ENCODE measurements at places on chromosomes 1 and 21.

GRCh38 chr1:60913039-60913438 lies 169.3 kb upstream of the NFIA start:
- DNase-seq = no peak

- DNase-seq = no peak
Observed at GRCh38 chr1:119902775-119903442, 6.6 kb upstream of the ADAM30 start.

DNA sequence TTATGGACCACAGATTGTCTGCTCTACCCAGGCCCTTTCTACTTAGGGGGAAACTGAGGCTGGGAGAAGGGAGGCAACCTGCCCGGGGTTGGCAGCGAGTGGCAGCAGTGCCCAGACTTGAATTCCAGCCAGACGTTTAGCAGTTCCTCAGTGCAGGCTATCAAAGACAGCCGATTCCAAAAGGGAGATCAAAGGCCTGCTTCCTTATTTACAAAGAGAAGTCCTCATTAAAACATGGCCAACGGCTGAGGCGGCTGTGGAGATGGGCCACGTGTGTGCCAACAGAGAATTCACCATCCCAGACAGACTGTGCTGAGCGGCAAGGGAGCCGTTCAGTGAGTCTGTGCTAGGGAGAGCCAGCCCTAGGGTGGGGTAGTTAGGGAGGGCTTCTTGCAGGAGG lies 27.7 kb downstream of the C1QB start:
- no peak for DNase-seq

GRCh38 chr1:2821966-2822620 lies 20.6 kb upstream of the TTC34 start:
- DNase-seq = peak; percentile 63

DNA sequence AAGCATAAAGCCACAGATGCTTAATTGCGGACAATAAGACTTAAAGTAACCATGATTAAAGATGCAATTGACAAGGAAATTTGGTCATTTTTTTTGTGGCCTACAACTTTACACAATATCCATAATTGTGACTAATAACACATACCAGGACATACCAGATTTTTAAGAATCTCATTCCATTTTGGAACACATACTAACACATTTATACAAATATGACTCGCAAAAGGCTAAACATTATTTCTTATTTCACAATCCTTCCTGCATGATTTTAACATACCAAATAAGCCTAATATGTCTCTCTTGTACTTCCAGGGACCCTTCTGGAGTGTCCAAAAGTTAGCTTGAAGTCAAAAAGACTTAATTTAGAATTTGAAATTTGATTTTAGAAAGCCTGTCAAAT lies 48.8 kb downstream of the DR1 start:
- DNase-seq = no peak

GRCh38 chr1:145878724-145879123 lies 6.9 kb downstream of the ANKRD35 start:
- no peak for DNase-seq

DNA sequence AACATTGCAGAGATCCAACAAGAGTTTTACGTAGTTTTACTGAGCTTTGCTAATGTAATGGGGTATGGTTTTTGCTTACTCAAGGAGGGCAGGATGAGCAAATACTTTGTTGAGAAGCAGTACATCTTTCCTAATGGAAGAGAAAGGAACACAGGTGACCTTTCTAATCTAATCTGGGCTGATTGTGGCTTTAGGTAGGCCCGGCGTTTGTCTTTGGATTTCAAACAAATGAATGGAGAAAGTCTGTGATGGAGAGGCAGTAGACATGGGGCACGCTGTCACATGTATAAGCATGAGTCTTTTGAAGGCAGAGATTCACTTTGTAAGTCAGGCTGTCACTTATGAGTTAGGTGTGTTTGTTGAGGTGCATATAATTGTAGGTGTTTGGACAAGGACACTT lies 1.7 kb downstream of the PLEKHM2 start:
- no peak for DNase-seq

GRCh38 chr21:45972716-45973474 lies 8.7 kb upstream of the COL6A1 start:
- DNase-seq = peak; percentile 76

DNA sequence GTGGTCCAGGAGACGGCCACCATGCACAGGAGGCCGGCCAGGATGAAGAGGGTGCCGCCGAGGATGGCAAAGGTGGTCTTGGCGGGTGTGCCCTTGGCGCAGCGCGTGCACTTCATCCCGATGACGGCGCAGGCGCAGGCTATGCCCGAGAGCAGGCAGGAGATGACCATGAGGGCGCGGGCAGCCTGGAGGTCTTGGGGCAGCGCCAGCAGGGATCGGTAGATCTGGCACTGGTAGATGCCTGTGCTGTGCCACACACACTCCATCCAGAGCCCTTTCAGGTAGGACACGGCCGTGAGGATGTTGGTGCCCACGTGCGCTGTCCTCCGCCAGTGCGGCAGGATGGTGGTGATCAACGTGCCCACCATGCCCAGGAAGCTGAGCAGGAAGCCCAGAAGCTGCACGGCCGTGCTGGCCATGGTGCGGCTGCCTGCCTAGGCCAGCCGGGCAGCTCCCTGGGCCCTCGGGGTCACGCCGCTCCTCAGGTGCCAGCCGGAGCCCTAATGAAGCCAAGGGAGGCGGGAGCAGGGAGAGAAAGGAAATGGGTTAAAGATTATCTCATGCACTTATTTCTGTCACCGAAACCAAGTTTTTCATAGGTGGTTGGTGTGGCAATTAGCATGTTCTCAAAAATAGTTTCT lies 18.5 kb downstream of the CLDN14 start:
- DNase-seq = no peak

DNA sequence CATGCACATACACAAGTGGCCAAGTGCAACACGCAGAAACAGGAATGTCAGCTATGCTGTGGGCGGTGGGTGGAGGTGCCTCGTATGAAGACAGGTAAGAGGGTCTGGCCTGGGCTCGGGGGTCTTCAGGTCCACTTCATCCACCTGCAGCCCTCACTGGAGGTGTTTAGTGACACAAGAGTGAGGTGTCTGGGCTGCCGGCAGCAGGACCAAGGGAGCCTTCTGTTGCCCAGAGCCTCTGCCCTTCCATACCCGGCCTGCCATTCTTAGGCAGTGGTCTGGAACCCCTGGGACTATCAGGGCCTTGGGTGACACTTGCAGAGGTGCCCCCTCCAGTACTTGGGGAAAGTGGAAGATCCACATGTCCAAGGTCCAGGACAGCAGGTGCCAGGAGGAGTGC lies 21.7 kb upstream of the ACTRT2 start:
- DNase-seq = no peak

DNA sequence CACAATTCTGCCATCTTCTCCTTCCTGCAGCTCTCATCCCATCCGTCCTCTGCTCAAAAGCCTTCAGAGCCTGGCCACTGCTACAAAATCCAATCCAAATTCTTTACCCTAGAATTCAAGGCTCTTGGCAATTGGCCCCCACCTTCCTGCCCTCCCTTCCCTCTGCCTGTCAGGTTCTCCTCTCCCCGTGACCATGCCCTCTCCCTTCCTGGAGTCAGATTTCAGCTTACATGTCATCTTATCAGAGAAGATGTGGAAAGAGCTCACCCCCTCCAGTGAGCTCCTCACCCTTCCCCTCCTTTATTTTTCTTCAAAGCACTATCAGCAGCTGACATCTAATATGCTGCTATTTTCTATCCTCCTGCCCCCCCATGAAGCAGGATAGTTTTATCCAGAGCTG lies 86.9 kb downstream of the GRIK3 start:
- DNase-seq = no peak

DNA sequence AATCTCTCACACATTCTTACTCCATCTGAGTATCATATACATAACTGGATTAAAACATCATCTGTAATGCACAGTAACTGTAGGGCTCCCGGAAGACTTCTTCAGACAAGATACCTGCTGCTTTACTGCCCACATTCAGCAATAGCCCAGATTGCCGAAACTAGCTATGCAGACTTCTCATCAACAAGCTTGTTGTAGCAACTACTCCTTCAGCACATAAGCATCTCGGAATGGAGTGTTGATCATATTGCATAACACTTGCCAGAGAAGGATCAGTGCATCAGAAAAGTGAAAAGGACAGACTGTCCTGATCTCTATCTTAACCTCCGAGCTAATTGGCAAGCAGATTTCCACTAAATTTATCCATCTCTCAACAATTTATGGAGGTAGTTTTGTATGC lies 354.6 kb upstream of the C1orf87 start:
- no peak for DNase-seq

GRCh38 chr1:198096390-198096789 lies 60.4 kb upstream of the NEK7 start:
- DNase-seq = no peak

- no peak for DNase-seq
Observed at GRCh38 chr1:168553680-168554553, 10.1 kb upstream of the XCL2 start.

DNA sequence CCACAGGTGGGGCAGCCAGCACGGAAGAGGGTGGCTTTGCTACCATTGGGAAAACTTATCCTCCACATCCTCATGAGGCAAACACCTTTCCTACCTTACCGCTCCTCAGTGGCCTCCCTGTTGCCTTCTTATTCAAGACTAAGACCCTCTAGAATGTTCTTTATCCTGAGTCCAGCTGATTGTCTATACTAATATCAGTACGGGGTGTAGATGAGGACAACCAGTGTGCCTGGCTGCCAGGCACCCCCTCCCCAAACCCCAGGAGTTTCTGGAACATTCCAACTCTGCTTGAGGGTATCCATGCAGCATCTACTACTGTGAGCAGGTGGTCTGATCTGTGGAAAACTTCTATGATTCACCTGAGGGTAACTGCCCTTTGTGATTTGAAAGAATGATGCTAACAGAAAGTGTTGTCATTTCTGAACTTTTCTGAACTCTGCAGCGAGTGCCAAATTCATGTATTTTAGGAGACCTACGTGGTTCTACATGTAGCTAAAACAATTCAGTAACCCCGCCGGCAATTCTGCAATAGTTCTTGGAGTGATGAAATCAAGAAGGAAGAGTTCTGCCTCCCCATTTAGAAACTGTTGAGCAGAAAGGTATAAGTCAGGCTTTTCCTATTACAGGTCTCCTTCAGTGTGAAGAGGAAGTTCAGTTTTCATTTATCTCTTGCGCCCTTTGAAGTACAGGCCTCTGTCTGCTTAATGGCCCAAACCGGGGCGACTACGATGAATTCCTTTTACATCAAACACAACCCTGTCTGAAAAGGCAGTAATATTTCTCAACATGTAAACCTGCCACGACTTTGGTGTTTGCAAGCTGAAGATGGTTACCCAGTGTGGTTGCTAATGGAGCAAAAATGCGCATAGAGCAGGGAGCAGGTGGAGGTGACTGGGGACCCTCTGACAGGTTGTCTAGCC lies 80.4 kb downstream of the RUNX1 start:
- DNase-seq = no peak

DNA sequence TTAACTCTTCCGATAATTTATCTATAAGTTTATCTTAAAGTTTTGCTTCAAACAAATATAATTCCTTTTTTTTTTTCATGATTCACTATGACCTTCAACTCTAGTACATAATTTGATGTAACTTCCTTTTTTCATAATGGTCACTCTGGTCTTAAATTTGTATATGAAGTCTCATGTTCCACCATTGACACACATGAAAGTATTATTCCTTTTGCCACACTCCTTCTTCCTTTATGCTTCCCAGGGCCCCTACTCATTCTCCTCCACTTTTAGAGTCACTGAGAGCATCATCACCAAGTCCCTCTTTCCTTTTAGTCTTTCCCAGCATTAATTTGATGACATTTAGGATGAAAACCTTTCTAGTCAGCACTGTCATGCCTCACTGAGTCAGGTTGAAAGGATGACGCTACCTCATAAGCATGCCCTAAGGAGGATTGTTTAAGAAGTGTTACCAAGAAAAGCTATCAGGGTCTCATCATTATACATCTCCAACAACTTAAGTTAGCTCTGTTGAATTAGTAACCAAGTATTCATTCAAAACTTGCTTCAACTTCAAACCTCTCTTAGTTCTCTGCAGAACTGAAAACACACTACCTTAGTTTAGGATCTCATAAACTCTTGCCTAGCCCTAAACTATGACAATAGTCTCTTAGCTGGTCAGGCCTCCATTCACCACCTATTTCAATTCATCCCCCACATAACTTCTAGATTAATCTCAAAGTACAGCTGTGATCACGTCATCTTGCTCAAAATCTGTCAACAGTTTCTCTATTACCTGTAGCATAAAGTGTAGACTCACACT lies 14.5 kb downstream of the AUNIP start:
- DNase-seq = no peak

Measured in D341Med (cell line).